Hippocampal formation (tissue), 2 donors: ENCODE measurements at places on chromosomes 2 and 18.
A peak's percentile ranks its signal among the peaks of the same experiment; 100 is the strongest.

DNA sequence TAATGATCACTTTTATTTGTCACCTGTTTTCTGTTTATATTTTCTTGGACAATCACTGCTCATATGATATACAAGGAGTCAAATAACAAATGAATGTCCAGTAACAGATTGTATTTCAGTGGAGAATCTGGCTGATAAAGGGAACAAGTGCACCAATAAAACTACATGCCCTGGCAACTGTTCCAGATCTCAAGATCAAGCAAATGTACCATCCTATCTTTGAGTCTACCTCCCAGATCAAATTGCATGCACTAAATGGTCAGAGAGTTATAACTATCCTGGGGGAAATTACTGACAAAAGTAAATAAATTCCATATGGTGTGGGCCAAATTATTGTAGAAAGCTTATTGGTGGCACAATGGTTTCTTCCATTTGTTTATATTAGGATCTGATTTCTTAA lies 452.8 kb downstream of the MBD2 start:
- DNase-seq, result no peak

DNA sequence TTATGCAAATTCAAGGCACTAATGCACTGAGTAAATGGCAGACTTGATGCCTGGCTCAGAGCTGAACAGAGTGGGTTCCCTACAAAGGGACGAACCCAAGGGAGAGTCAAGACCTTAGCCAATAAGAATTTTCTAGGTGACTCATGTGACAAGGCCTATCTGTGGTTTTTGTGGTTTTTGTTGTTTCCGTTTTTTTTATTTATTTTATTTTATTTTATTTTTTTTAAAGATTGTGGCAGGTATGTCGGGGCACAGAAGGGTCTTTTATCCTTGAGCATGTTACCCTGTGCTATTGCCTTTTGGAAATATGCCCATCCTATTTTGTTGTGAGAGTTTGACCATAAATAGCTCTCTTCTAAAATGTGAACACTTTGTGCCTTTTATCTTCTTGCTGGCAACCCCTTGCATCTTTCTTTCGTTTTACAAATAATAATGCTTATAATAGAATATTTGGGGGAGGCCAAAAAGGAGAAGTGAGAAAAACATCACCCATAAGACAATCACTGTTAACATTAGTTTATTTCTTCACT lies 113.4 kb upstream of the AQP4 start:
- DNase-seq, result no peak

DNA sequence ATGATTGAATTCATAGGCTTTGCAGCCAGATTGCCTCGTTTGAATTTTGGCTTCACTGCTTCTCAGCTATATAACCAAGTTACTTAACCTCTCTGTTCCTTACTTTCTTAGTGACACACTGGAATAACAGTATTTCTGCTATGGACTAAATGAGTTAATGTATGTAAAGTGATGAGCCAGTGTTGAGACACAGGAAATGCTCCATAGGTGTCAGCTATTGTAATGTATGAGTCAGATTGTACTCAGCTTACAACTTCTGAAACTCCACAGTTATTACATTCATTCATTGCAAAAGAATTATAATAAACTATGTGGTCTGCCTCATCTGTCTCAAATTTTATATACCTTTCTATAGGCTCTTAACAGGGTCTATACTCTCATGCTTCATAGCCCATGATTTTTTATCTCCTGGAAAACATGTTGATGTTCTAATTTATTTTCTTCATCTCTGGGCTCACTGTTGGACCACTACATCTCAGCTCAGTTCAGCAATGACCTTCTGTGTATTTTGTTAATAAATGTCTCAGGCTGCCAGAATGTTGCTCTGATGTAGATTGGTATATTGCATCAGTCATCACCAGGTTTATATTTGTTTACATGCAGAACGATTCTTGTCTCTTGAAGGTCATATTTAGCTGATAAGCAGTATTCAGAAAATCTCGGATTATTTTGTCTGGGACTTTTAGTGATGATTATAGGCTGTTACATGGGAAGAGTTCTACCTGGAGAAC lies 76.2 kb downstream of the MAP3K20 start:
- no peak for DNase-seq

DNA sequence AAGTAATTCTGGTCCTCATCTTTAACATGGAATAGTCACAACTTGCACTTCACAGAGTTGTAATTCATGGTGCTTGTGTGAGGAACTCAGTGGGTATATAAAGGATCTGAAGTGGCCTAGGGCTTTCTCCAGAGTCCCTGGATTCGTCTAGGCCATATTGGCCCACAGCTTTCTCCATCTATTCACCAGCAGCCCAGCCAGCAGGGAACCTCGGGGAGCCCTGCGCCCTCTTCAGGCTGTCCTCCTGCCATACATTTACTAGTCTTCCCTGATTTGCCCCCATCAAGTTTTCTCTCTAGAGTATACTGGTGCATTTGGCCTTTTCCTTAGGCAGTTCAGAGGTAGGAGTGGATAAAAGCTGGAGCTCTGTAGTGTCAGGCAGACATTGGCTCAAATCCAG lies 278.3 kb downstream of the MYCN start:
- DNase-seq, result peak; percentile 7

DNA sequence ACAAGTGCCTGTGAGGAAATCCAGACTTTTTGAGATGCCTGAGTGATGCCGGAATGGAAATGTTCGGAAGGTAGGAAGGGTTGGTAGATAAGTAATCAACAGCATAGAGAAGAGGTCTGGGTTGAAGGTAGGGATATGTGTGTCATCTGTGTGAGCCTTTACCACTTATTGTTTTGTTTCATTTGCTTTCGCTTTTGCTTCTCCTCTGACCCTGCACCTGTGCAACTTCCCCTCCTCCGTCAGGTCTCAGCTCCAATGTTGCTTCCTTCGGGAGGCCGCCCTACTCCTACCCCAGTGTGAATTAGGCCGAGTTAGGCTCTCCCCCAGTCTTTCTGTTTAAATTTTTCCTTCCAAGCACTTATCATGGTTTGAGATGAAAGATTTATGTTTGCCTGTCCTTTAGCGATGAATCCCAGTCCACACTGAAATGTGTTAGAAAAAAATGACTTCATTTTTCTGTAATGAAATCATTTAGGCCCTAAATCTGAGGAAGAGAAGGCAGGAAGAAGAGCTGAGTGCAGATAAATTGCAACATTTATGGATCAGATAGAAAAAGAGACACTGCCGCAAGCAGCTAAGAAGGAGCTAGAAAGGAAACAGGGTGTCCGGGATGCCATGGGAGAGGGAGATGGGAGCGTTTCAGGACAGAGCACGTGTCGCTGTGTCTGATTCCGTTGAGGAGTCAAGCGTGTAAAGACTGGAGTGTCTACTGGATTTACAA lies 139.6 kb upstream of the PELI1 start:
- DNase-seq, result no peak
